ENCODE measurements at places on chromosomes 2 and 18.

- no peak for DNase-seq
These were observed 134.4 kb downstream of the IKZF2 start for GRCh38 chr2:213016984-213017351.

DNA sequence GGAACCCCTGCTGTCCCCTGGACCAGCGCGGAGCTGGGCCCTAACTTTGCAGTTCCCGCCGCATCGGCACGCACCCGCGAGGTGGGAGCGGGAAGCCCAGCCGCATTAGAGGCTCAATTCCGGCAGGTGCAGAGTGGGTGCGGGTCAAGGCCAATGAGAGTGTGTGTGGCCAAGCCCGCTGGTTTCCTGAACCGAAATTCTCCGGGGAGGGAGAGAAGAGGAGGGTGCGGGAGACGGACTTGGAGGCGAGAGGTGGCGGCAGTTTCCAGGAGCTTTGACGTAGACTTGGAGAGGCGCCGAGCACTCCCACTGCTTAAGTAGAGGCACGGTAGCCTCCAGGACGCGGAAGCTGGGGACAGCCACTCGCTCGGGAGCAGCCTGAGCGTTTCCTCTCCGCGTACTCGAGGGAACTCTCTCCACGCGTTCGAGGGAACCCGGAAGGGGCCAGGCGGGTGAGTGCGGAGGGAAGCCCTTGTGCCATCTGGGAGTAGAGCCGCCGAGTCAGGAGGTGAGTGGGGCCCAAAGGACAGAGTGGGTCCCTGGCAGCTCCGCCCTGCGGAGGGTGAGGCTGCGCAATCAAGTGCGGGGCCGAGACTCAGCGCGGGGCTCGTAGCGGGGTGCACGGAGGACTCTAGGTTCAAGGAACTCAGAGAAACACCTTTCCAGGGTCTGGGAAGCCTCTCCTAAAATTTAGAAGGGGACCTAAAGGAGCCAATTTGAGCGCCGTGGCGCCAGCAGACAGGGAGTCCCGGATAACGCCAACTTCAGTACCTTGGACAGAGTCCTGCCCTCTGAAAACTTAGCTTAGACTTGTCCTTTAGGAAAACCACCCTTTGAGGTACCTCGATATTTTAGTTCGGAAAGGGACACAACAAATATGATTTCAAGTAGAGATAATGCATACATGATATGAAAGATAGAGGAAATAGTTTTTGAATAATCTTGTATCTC, at the start of gene FAM237A:
Gene FAM237A (plus strand): TSS at position 413 of the 951 bp plus-strand sequence. CDS start 1,750 bp downstream, outside the sequence.
- no peak for DNase-seq

GRCh38 chr2:241617431-241618154, 19.4 kb downstream of the THAP4 start:
- peak; percentile 62 for DNase-seq

- no peak for DNase-seq
These were observed 11.2 kb downstream of the TMEM127 start for GRCh38 chr2:96254571-96254970.

- DNase-seq: no peak
These were observed 126.2 kb downstream of the STRN start for GRCh38 chr2:36839976-36840617.

GRCh38 chr2:162072181-162072702, 1.8 kb downstream of the DPP4 start:
- no peak for DNase-seq

DNA sequence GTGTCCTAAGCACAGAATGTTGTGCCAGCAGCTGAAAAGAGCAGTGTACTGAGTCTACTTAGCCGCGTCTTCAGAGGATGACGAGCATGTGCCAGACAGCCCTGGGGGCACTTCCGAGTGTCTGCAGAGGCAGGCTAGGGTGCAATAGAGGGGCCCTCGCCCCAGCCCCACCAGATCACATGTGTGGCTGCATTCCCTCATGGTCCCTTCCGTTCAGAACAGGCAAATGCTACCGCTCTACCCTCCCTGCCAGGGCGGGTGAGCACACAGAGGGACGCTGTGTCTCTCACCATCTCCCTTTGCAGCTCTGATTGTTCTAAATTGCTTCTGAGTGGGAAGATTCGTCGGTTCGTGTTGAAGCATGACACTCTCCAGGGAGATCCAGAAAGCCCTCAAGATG, 212.2 kb upstream of the RAB12 start:
- DNase-seq: no peak

DNA sequence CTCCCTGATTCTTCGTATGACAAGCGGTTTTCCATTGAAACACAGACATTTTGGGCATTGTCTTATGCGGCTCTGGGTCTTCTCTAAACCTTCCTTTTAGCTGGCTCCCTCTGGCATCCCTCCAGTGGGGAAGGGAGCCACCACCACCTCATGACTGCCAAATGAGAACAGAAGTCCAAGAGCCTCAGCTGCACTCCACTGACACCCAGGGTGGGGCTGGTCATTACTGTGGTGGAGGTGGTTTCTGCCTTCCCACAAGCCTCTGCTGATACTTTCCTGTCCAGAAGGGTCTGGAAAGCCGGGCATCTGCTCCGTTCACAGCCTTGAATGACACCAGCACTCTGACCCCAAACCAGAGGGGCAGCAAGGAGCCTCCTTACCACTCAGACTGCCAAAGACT, 213.5 kb downstream of the ZNF516 start:
- no peak for DNase-seq

DNA sequence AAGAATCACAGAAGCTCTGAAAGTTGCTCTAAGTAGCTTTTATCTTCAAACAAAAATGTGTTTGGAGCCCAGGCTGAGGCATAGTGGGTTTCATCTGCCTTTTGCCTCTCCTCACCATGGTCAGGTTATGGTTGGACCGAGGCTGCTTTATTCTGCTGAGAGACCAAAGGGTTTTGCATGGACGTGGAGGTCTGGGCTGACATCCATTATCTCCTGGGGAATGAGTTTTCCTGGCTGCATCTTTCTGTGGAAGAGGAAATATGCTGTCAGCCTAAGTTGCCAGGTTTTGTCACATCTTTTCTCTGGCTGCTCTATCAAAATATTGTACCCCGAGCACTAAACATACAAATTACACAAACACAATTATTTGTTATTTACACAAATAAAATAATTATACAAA, 223.2 kb downstream of the LDLRAD4 start:
- no peak for DNase-seq

GRCh38 chr18:6239716-6240115, 175.0 kb downstream of the L3MBTL4 start:
- no peak for DNase-seq

DNA sequence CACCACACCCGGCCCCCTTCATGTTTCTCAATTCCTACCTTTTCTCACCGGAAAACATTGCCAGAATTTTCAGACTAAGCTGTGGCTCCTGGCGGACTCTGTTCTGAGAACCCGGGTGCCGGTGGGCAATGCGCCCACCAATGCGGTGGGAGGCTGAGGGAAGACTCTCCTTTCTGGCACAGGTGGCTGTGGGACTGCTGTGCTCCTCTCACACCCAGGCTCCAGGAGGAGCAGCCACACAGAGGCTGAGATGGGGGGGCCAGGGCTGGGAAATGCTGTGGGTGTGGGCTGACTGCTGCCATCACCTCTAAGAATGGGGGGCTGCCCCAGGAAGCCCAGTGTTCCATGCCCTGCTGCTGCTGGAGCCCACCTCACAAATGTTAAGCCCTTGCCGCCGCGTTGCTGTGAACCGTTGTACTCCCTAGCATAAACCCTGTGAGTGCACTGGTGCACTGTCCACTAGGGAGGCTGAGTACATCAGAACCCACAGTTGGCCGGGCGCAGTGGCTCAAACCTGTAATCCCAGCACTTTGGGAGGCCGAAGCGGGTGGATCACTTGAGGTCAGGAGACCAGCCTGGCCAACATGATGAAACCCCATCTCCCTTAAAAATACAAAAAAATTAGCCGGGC, 152.6 kb downstream of the LDLRAD4 start:
- peak; percentile 52 for DNase-seq

DNA sequence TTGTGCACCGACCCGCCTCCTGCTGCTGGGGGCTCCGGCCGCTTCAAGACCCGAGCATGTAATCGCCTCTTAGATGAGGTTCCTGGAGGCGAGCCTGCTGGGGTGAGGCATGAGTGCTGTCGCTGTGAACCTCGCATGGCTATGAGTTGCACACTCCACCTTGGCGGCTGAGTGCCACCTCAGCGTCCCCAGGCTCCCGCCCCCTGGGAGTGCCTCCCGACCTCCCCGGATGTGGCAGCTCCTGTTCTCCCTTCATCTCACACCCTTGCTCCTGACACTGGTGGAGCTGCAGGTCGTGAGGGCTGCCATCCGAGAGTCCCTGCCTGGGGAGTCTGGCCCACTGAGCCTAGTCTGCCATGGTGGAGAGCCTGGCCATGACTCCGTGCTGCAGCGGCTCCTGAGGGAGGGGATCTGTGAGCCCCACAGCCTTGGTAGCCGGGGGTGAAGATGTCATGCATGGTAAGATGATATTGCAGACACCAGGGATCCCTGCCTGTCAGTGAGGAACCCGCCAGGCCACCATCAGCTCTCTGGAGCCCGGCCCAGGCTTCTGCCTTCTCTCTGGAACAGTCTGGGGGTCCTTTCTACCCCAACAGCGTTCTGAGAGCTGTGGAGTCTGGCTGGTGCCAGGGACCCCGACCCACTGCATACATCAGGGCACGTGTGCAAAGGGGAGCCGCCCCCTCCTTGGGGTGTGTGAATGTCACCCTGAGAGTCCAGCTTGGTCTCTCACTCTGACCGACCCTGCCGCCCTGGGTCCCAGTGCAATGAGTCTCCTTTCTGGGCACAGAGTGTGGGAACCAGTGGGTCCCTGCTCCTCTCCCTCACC, 61.6 kb upstream of the HS6ST1 start:
- no peak for DNase-seq
